ENCODE measurements at places on chromosomes 2 and 18.

GRCh38 chr2:225756198-225756597 is 356.7 kb downstream of the NYAP2 start:
- no peak for DNase-seq

DNA sequence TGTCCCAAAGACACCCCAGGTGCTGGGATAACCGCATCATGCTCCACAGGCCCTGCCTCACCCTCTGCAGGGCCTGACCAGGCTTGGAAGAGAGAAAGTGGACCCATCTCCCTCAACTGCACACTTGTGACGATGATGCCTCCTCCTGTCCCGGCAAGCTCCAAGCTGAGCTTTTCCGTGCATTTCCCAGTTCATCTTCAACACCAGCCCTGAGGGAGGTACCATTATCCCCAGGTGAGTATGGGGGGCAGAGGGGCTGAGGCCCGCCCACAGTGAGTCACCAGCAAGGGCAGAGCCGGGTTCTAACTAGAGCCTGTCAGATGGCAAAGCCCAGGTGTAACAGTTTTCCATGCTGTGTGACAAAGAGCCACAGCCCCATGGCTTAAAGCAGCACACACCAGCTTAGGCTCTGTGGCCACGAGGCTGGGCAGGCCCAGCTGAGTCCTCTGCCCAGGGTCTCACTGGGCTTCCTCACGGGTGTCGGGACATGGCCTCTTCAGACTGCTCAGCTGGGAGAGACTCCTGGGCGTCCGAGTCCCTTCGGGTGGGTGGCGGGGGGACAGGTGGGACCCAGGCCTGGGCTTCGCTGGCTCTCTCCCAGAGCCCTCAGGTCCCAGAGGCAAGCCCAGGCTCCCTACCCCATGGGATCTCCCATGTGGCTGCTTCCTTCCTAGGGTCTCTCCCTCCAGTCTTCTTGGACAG is 108.4 kb upstream of the OTOS start:
- no peak for DNase-seq

- no peak for DNase-seq
Measured at GRCh38 chr2:223935459-223936125, 9.5 kb downstream of the WDFY1 start.

DNA sequence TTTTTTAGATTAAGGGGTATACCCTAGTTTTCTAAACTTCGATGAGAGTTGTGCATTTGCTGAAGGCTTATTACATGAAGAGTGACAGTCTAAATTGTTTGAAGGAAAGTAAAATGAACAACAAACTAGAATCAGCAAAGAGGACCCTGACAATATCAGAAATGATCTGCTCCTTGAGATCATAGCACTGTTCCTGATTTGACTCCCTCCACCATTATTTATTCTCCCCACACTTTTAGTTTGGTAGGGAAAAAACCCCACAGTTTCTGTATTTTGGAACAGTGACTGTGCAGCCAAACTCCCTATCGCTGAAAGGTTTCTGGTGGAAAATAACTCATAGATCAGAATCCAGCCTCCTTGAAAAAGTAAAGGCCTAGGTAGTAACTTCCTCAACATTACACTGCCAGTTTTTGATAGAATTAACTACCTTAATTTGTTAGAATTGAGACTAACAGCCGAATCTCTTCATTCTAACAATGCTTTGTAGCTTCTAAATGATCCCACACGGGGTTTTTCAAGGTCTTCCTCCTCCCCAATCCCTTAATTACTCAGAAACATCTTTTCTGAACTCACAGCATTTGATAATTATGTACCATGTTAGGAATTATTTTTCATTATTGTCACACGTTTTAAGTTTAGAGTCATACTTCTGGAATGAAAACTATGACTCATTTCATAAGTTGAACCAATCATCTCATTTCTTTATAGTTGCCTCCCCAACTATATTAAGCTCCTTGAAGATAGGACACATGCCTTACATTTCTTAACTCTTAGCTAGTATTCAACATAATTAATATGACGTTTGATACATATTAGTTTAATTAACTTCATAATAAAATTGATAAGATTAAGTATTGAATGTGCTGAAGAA is 2.9 kb downstream of the MYL12A start:
- DNase-seq, result no peak

- no peak for DNase-seq
Measured at GRCh38 chr2:159126432-159127022, 158.1 kb downstream of the TANC1 start.

DNA sequence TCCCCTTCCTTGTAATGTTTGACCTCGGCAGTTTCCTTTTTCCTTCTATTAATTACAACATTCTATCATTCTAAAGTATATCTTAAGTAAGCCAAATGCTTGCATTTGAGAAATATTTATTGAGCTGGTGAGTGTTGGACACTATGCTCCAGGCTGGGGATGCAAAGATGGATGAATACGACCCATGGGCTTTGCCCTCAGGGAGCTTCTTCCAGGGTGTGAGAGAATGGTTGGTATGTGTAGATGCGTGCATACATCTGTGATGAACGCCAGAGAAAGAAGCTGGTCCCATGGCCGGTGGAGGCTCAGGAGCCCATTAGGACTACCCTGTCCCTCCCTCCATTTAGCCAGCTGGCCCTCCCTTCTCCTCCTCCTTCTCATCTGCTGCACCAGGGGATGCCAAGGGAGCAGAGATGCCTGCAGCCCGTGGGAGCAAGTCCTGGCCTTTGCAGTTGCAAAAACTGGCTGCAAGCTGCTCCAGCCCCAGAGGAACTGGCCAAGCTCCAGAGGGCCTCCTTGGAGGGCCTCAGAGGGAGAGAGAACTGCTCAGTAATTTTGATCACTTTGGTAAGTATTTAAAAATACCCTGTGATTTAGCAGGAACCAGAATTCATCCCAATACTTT is 65.7 kb upstream of the FOSL2 start:
- no peak for DNase-seq

DNA sequence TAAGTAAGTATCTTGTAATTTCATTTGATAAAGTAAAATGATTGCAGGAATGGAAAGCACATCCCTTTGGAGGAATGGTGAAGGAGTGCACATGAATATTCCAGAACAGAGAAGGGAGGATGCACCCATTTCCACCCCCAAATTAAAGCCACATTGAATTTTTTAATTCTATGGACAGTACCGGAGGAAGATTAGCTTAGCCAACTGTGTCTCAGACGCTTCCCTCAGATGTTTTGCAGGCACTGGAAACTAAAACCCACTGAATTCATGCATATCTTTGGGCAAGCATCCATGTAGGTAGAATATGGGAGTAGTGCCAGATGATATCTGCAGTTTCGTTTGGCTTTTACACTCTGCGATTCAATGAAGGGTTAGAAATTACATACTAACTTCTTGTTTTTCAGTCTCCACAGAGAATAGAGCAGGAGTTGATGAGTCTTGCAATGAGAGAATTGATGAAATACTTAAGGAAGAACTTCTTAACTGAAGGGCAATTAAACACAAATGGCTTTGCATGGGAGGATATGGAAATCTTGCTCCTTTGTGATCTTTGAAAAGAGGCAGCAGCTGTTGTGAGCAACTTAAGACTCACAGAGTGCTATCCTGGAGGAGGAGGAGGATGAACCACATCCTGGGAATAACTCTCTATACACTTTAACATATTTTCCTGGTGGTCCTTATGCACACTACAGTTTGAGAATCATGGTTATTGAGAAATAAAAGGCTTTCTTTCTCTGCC is 71.7 kb upstream of the MYO3B start:
- no peak for DNase-seq

GRCh38 chr18:8608795-8609658 is at the start of gene RAB12:
TSS of gene RAB12 (plus strand) at chr18:8609437. CDS start at chr18:8609440, 3 bp downstream.
- peak; percentile 81 for DNase-seq

DNA sequence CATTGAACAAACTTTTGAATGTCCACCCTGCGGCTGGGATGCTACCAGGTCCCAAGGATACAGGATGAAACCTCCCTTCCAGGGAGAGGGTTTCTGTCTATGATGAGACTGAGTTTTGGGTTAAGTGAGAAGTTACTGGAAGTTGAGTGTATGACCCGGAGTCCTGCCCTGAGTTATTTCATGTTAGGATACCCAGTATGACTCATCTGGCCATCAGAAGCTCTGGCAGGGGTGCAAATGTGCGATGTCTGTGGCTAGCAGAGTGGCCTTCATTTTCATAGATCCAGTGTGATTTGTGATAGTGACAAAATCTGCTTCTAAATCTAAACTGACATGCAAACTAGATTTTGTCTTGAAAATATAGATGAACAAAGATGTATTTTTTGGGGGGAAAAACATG is 55.3 kb downstream of the KCTD1 start:
- no peak for DNase-seq

GRCh38 chr2:164504253-164504652 is 117.0 kb downstream of the GRB14 start:
- no peak for DNase-seq

GRCh38 chr2:46086578-46087070 is 210.6 kb upstream of the EPAS1 start:
- no peak for DNase-seq

GRCh38 chr2:36165132-36165531 is 190.4 kb upstream of the CRIM1 start:
- no peak for DNase-seq

DNA sequence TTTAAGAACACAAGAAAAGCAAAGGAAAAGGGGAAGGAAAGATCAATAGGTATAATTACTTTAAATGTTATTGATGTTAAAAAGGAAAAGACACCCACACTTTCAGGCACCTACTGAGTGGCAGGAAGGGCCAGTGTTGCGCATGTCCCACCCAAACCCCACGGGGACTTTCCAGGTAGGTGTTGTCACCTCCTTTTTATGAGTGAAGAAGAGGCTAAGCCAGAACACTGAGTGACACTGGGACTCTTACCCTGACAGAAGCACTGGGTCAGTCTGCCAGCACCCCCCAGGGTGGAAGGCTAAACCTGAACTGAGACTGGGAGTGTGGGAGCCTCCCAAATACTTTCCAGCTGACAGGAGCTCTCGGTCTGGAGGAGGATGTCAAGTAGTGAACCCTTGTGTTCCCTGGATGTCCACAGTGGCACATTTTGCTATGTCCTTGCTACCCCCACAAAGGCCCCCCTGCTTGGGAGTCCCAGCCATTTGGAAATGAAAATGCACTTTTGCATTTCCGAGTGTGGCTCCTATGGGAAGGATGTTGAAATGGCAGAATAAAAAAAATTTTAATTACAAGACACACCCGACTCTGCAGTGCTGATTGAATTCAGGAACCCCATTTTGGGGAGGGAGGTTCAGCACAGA is 90.9 kb upstream of the SMAD2 start:
- no peak for DNase-seq

DNA sequence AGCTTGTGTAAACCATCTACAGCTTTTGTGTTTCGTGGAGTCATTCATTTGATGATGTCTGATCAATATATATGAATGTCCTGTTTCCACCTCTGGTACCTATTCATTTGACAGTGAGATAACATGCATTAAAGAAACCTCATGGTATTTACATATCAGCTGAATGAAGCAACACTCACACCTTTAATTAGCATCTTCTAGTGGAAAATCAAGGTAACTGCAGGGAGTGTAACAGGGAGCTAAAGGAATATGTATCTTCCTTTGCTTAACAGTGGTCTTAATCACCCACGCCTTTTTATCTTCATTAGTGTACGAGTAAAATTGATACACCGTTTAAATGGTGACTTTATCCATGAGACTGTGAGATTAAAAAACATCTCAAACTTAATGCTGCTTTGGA is 15.6 kb downstream of the SLC39A10 start:
- DNase-seq, result no peak

DNA sequence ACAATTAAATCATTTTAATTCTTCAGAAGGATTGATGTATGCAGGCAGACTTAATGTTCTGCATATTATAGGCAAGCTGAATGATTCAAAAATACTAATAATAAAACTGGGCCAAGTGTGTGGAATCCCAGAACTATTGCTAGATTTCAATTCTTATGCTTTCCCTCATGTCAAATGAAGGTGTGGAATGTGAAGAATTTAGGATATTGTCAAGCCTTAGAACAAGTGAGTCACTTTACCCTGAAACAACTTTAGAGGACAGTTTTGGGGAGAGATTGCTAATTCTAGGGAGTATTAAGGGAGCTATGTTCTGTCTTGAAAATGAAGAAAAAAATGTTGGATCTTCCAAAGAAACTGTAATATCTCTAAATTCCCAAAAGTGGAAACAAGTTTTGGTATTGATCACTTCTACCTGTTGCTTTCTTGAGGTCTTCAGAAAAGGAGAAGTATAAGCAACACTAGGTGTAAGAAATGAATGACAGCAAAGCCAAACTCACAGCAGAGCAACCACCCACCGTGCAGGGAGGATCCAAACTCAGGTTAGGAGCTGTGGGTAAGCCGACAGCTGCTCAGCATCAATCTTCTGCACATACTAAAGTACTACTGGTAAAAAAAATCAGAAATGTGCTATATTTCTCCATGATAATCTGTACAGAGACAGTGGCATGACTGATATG is 818.1 kb downstream of the SLC4A3 start:
- no peak for DNase-seq

Measured in activated gamma-delta T cell (primary cell).